CD4-positive, alpha-beta T cell treated with Interleukin-6 at 100 ng/mL for 8 hours (primary cell): ENCODE measurements at places on chromosomes 12 and 14.
A peak's percentile ranks its signal among the peaks of the same experiment; 100 is the strongest.

DNA sequence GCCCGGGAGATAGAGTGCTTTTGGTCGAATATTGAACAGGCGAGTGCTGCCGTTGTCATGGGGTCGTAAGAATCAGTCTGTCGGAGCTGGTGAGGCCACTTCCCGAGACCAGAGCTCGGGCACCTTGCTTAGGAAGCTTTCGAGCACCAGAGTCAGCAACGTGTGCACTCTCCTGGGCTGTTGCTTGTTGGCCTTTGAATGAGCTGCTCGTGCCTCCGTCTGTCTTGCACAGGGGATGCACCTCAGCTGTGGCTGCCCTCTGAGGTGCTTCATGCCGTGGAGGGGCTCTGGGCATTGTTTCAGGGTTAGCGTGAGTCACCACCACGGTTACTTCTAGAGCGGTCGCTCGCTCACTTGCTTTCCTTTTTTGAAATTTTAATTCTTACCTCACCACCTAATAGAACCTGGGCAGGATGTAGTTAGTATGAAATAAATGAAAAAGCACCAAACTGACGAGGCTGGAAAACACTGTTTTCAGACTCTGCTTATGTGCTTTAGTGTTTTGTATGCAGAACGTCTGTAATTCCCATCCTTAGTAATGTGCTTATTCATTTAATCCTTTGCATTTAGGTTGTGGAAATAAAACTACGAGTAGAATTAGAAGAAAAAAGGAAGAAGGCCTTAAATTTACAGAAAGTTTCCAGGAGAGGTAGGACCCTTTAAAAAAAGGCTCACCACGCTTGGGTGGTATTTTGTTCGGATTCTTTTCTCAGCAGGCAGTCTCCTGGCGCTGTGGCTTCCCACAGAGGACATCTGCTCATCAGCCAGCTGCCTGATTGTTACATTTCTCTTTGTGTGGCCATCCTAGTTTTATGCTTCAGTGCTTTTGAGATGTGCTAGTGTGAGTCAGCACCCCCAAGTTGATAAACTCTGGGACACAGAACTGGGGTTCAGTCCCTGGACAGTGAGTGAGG lies 40.6 kb downstream of the EP400 start:
- DNase-seq = no peak

DNA sequence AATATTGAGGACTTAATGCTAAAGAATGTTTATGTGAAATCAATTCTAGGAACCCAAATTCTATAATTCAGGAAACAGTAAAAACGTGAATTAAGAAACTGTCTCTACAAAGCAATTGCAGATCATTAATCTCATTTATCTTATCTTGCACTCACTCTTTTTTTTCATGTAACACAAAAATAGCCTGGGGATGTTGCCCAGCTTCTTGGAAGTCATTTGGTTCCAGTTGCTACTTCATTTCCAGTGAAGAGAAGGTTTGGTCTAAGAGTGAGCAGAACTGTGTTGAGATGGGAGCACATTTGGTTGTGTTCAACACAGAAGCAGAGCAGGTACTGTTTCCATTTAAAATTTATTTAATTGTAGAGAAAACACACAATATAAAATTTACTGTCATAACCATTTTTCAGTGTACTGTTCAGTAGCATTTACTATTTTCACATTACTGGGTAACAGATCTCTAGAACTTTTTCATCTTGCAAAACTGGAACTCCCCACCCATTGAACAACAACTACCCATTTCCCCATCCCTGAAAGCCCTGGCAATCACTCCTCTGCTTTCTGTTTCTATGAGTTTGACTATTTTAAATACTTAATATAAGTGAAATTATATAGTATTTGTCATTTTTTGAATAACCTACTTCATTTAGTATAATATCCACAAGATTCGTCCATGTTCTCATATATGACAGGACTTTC lies 9.7 kb downstream of the CLEC6A start:
- DNase-seq = no peak

- DNase-seq = no peak
Measured at GRCh38 chr12:97159377-97159776, 252.3 kb downstream of the NEDD1 start.

DNA sequence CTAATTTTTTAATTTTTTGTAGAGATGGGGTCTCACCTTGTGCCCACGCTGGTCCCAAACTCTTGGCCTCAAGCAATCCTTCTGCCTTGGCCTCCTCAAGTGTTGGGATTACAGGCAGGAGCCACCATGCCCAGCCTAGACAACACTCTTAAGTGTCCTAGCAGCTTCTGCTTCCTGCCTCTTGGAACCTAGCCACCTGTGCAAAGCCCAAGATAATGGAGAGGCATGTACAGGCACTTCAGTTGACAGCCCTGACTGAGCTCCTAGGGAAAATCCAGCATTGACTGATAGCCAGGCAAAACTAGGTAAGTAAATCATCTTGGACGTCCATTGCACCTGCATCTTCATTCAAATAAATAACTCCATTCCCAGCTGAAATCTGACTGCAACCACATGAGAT lies 15.5 kb downstream of the COX14 start:
- no peak for DNase-seq

- DNase-seq = no peak
Measured at GRCh38 chr12:42180990-42181596, 36.4 kb upstream of the GXYLT1 start.

- peak; percentile 3 for DNase-seq
Measured at GRCh38 chr14:77369285-77369684, 7.6 kb downstream of the TMED8 start.

GRCh38 chr12:132711080-132711843 lies 620 bp downstream of the PGAM5 start:
- DNase-seq = no peak

DNA sequence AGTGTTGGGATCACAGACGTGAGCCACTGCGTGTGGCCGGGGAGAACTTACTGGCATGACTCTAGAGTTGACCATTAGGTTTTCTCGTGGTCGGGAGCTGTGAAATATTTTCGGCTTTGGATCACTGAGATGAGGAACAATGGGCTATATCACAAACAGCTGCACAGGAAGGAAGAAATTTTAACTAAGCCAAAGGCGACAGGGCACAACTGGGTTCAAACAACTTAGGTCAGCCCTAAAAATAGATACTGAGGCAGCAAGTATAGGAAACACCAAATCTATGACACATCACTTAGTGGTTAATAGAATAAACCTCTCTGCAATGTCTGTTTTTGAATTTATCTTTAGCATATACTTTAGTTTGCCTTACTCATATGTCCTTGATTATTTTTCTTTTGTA lies 162.9 kb downstream of the LRIG3 start:
- no peak for DNase-seq

DNA sequence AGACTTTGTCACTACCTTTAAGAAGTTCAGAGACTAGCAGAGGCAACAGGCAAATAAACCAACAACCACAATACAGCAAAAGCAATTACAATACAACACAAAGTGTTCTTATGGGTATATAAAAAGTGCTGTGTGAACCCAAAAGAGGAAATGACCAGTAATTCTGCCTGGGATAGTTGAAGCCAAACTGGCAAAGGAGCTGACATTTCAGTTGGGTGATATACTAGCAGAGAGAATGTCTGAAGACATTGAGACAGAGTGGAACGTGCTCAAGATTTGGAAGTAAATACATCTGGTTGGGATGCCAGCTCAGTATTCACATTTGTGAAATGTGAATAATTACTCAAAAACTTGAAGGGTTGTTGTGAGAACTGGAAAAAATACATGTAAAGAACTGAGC lies 80.6 kb upstream of the GTF2A1 start:
- DNase-seq = no peak

GRCh38 chr14:77674931-77675330 lies 32.9 kb downstream of the ALKBH1 start:
- no peak for DNase-seq

GRCh38 chr12:67572492-67572891 lies 76.1 kb upstream of the DYRK2 start:
- no peak for DNase-seq

DNA sequence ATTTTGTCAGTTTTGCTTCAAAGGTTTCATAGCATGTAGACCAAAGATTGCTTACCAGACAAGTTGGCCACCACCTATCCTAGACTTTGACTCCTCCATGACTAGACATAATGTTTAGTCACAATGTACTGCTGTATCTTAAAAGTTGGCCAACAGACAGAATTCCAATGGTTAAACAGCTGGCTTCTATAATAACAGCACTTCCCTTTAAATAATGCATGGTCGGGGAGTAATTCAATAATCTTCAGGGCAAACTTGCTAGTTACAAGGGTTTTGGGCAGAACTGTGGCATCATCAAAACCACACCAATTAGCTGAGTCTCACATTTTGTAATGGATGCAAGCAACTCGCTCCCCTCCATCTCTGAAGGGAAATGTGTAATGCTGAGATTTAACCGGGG lies 56.9 kb downstream of the IGF1 start:
- no peak for DNase-seq

DNA sequence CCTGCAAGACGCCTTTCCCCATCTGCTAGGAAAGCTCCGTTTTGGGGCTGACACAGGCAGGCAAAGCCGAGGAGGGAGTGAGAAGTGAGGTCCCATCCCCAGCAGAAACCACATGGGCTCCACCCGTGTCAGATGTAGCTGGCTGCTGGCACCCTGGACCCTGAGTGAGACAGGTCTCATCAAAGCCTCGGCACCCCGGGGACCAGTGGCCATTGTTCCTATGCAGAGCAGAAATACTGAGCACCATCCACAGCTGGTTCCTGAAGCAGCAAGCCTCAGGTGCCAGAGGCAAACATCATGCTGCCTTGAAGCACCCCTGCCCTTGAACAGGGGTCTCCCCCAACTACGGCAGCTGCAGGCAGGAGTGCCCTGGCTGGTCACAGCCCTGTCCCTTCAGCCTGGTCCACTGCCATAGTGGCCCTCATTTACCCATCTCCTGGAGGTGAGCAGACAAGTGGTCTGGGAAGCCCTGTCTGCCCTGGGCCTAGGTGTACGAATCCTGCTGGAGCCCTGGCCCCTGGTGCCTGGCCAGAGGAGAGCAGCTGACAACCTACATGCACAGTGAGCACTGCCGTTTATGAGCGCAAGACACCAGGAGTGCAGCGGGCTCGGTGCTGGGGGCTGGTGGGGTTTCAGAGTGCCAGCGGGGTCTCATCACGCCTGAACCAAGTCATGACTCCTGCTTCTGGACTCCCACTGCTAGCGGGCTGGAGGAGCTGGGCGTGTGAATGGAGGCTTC lies 289.8 kb upstream of the RTL1 start:
- no peak for DNase-seq

DNA sequence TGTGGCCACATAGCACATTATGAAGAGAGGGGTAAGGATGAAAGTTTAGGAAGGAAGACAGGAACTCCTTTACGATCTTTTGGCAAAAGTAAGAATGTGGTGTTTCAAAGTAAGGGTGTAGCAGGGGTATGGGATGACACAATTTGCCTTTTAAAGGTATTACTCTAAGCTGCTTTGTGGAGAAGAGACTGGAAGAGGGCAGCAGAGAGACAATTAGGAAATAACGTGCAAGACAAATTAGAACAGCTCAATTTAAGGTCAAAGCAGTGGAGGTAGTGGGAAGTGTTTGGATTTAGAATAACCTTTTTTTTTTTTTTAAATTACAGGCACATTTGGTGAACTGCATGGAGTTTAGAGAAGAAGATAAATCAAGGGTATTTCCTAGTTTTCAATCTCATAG lies 342.6 kb downstream of the NOVA1 start:
- no peak for DNase-seq

GRCh38 chr12:65956056-65956738 lies 131.9 kb downstream of the HMGA2 start:
- DNase-seq = no peak

DNA sequence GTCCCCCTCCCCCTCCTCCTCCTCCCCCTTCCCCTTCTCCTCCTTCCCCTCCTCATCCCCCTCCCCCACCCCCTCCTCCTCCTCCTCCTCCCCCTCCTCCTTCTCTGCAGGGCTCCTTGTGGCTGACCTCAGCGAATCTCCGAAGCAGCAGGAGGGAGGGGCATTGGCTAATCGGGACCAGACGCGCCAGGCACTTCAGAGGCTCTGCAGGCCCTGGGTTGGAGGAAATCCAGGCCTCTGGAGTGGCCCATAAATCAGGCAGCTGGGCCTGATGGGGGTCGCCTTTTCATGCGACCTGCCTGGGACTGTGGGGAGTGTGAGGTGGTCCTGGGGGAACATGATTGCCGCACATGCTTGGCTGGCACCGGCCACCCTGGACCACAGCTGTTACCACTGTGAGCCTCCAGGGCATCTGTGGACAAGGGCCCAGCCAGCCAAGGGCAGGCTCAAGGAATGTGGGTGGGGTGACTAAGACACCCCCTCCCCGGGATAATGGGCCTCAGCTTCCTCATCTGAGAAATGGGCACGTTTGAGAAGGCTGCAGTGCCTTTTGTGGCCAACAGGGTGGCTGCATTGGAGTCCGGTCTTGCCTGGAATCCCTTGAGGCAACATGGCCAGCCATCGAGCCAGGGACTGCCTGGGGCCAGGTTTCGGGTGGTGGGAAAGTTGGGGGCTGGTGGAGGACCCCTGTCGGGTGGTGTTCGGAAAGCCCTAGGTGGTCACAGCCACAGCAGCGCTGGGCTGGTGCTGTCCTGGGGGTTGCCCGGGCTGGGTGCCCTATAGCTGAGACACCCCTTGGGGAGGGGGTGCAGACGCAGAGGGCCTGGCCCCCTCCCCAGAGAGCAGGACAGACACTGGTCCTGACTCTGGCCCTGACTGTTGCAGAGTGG lies 12.0 kb downstream of the KIF26A start:
- DNase-seq = no peak

DNA sequence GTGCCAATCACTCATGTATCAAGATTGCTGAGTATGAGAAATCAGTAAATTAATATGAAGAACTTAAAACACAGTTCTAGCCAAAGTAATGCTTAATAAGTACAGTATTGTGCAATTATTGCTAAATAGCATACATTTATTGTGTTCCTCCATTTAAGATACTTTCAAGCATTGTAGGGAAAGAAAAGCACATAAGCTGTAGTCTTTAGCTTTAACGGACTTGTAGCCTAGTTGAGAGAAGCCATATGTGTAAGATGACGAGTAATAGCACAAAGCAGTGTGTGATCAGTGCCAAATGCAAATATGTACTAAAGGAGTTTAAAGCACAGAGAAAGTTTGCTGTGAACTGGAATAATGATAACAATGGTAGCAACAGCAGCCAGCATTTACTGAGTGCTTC lies 38.1 kb downstream of the ETV6 start:
- no peak for DNase-seq

GRCh38 chr14:21486640-21487087 lies 9.7 kb downstream of the TOX4 start:
- no peak for DNase-seq

- DNase-seq = no peak
Measured at GRCh38 chr12:123788541-123788940, 26.4 kb downstream of the DNAH10 start.

DNA sequence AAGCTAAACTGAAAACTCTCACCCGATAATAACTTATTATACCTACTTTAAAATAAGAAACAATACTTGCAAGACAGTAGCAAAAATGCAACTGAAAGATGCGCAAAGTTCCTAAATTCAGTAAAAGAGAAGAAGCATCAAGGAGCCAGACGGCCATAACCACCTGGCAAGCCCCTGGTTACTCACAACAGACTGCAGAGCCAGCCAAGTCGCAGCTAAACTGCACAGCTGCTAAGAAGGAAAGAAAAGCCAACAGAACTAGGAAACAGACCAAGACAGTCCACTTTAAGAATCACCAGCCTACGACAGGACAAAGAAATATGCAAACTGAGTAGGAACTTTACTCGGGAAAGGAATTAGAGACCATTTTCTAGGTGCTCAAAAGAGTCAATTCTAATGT lies 127.9 kb downstream of the TMTC1 start:
- DNase-seq = no peak

GRCh38 chr12:76277480-76277879 lies 70.7 kb downstream of the BBS10 start:
- no peak for DNase-seq
